ENCODE measurements at places on chromosomes 1 and 21. TPM values are rescaled to one million over a fixed set of nuclear protein-coding genes. Genes with fewer than 3 reads are reported as not detected.

DNA sequence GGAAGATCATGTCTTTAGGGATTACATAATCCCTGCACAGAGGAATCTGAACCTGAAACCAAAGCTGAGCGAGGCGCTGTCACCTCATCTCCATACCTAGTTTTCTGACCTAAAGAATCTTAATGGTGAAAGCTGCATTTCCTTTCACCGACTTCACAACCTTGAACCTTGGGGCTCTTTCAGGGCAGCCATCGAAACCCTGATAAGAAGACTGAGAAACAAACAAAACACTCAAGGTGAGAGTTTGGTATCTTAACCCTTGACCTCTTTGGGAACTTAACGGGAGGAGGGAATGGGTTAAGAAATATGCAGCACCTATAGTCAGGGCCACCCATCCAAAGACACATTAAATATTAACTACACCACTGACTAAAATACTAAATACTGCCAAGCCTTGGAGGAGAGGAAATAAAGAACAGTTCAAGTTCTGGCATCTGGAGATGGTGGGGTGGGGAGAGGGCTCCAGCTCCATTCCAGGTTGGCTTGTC, 2.0 kb downstream of the C1orf116 start:
- no peaks in the 10 kb centered on the region for H3K4me1 ChIP-seq
- no peaks in the 10 kb centered on the region for H3K36me3 ChIP-seq
- H3K27ac ChIP-seq: no peak overlapping the region
- DNase-seq: no peak
- peaks cover 54% of the 10 kb centered on the region for H3K27me3 ChIP-seq

KIF2C gene
- 71.0 TPM for total RNA-seq

GRCh38 chr1:172824209-172824608, 165.3 kb downstream of the FASLG start:
- no peak for DNase-seq
- H3K36me3 ChIP-seq: no peaks in the 10 kb centered on the region
- no peak overlapping the region for H3K4me3 ChIP-seq
- peaks cover 10% of the 10 kb centered on the region for H3K27me3 ChIP-seq

- H3K36me3 ChIP-seq: no peaks in the 10 kb centered on the region
- no peaks in the 10 kb centered on the region for H3K27me3 ChIP-seq
- H3K4me3 ChIP-seq: no peak overlapping the region
- DNase-seq: no peak
- no peak overlapping the region for H3K27ac ChIP-seq
- no peaks in the 10 kb centered on the region for H3K4me1 ChIP-seq
These were observed 20.7 kb upstream of the AHCYL1 start for GRCh38 chr1:109963864-109964263.

PTPN7 gene
- total RNA-seq: 317 TPM

Measured in activated naive CD8-positive, alpha-beta T cell treated with anti-CD3 and anti-CD28 coated beads for 36 hours (primary cell).